Stimulated activated CD4-positive, alpha-beta T cell treated with anti-CD3 and anti-CD28 coated beads, Interleukin-1b, Interleukin-23, amount 100 ng/mL, for 1 hour (primary cell): ENCODE measurements at places on chromosomes 5 and 9.
A peak's percentile ranks its signal among the peaks of the same experiment; 100 is the strongest.

DNA sequence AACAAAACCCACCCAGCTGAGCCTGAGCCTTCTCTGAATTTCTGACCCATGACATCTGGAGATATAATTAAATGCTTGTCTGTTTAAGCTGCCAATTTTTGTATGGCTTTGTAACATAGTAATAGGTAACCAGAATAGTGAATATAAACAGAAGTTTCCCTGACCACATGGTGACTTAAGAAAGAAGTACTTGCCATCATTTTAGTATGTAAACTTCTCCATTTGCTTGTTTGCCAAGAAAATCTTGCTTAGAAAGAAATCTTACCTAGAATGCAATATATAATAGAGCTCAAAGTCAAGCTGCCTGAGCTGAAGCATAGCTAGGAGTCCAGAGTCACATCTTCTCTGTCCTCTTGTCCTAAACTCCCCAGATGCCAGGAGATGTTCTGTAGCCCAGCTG, 117.0 kb downstream of the PCSK1 start:
- DNase-seq = no peak

- no peak for DNase-seq
These were observed 65.1 kb upstream of the IQGAP2 start for GRCh38 chr5:76337953-76338451.

DNA sequence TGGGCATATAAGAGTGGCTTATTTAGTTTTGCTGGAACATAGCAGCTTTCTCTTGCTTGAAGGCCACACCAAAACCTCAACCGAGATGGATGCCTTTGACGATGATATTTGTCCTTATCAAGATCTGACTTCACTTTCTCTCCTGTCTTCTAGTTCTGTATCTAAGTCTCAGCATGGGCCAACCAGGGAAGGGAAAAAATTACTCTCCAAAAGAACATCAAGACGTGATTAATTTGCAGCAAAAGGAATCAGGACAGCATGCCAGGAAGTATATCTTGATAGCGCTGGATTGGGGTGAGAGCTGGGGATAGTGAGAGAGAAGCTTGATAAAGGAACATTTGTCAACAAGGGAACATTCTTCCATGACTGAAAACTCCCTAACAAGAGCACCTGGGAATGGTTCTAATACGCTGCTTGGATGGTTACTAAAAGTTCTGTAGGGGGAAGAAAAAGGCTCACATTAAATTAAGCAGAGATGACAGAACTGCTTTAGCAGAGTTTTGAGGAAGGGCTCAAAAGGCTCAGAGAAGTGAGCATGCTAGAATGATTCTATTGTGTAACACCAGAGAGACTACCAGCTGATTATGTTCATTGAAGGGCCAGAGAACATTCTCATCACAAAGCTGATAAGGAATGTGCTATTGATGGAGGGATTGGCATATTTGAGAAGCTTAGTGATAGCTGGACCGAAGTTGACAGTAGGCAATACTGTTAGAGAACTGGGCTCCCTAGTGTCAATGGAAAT, 21.6 kb upstream of the ANXA1 start:
- no peak for DNase-seq

GRCh38 chr9:8733131-8733954, 933.8 kb upstream of the DMAC1 start:
- no peak for DNase-seq

- no peak for DNase-seq
These were observed 9.6 kb upstream of the AHRR start for GRCh38 chr5:311963-312362.

DNA sequence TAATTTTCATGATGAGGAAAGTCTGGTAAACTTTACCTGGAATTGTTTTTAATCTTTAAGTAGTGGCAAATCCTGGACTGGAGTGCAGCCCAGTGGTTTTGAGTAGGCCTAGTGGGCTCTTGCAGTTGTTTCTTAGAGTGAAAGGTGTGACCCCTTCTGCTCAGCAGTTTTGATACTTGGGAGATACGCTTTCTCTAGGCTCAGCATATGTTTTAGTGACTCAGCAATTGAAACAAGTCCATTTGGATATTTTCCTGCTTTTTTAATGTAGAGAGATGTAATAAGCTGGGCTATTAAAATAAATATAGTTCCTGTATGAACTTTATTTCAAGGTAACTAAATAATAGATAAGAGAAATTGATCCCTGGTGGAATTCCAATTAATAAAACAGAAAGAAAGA, 6.0 kb downstream of the POLR3G start:
- DNase-seq = no peak

- DNase-seq = no peak
These were observed 3.5 kb downstream of the PDLIM7 start for GRCh38 chr5:177493795-177494345.

DNA sequence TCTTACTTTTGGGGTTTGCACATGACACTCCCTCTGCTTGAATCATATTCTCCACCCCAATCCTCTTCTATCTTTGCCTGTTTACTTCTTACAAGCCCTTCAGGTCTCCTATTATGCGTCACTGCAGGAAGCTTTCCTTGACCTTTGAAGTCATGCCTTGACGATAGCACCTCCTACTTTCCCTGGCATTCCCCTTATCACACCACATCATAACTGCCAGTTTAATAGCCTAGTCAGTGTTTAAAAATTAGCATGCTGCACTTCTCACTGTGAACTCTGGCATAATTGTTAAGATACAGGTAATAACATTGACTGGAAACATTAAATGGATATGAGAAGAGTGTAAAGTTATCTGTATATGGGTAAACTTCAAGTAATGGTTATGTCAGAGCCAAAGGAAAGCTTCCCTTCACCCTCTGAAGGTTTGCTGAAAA, 37.1 kb upstream of the CEP120 start:
- DNase-seq = no peak

- no peak for DNase-seq
These were observed 103.5 kb downstream of the SPRY4 start for GRCh38 chr5:142221091-142221860.

- DNase-seq = no peak
These were observed 80.0 kb upstream of the TUT7 start for GRCh38 chr9:86434039-86434726.

GRCh38 chr9:134375011-134375390, 48.7 kb downstream of the RXRA start:
- no peak for DNase-seq

DNA sequence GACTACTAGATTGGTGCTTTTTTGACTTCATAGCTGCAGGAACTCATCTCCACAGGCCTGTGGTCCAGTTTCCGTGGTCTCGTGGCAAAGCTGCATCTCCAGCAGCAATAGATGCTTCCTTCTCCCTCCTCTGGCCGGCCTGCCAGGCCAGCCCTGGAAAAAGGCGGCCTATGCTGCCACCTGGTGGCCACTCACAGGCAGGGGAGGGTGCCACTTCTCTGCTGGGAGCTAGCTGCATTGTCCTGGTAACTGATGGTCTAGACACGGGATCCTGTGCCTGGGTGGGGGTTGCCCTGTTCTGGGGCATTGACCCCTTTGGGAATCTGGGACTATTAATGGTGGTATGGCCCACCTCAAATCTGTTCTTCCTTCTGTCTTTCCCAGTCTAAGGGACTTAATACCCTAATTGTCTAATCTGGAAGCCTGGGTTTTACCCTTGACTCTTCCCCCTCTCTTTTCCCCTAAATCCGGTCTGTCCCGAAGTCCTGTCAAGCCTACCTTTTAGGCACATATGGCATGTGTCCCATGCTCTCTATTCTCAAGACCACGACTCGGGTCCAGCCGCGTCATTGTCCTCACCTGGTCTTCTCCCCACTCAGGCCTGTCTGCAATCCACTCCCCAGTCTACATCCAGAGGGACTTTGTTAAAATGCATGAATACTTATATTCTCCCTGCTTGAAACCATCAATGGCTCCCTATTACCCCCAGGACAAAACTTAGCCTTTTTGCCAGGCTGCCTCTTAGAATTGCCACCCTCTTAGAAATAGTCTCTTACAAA, 20.1 kb upstream of the PTGS1 start:
- DNase-seq = peak; percentile 60

GRCh38 chr9:76433406-76433805, 25.6 kb upstream of the GCNT1 start:
- DNase-seq = no peak

GRCh38 chr5:128264564-128265360, 181.2 kb downstream of the SLC12A2 start:
- no peak for DNase-seq

DNA sequence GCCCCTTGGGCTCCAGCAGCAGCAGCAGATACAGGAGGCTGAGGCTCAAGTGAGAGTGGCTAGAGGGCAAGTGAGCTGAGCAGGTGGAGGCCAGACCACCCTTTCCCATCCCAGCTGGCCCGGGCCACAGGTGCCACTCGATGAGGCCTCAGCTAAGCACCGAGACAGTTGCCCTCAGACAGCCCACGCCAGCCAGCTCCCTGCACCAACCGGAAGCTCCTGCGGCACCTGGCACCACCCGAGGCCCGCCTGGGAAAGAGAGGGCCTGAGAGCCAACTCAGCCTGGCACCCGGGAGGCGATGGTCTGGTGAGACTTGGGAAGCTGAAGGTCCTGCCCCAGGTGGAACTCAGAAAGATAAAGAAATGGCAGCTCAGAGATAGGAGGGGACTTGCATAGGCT, 28.3 kb upstream of the TTLL11 start:
- no peak for DNase-seq

GRCh38 chr5:122402955-122403685, 91.1 kb downstream of the SNCAIP start:
- no peak for DNase-seq

- DNase-seq = no peak
These were observed 142.2 kb upstream of the ZNF366 start for GRCh38 chr5:72649449-72649848.

GRCh38 chr5:138029501-138029900, 3.4 kb downstream of the FAM13B start:
- no peak for DNase-seq

GRCh38 chr5:56430422-56430821, 197.3 kb upstream of the ANKRD55 start:
- no peak for DNase-seq

DNA sequence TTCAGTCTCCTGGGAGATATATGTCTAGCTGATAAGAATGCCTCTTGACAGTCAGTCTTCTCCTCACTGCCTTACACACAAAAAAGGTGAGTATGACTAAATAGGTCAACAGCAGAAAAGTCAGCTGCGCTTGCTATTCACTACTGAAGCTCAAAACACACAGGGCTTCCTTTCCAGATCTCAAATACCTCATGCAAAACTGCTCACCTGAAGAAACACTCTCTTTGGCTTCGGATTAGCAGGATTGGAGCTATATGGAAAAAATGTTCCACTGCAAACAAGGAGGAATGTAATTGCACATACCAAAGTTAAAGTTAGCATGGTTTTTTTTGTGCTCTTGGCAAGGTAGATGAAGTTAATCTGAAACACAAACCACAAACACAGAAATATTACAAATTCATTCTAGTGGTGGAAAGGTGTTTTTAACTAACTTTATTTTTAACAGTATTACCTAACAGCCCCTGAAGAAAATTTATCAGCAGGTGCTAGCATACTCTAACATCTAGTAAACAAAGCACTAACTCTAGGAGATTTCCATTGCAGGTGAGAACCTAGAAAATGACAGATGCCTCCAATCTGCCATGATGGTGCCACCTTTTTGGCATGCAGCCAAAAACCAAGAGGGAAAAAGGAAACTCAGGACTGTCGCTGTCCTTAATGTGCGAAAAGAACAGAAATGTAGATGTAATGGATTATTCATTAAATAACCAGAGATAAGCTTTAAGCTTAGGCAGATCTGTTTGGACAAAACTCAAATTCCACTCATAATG, 31.8 kb downstream of the ERMP1 start:
- no peak for DNase-seq

DNA sequence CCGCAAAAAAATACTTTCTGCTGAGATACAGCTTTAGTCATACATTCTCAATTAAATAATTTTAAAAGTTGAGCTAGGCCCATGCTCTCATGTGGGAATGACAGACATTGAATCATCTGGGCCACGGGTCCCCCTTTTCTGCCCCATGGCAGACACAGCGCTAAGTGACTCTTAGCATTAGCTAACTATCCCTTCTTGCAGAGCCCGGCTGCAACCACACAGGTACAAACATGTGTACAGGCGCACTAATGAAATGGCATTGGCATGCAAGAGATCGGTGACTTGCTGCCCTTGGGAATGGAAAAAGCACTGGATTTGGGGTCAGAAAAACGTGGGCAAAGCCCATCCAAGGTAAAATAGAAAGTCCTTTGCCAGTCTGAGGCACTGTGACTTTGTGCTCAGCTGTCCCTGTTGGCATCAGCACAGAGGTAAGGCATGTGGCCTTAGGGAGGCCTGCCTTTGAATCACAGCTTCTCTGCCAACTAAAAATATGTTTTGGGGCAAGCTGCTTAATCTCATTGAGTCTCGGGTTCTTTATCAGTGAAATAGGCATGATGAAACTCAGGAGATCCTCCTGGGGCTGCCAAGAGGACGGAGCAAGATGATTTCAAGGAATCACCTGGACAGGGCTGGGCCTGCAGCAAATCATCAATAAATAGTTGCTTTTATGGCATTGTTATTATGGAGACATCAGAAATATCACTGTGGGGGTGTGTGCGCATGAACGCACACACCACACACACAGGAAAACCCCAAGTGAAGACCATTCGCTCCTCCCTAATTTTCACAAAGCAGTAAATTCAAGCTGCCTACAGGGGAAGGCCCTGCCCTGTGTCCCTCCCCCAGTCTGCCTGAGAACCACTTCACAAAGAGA, 54.2 kb downstream of the WHRN start:
- DNase-seq = no peak

GRCh38 chr5:24381861-24382489, 262.8 kb downstream of the CDH10 start:
- DNase-seq = no peak

DNA sequence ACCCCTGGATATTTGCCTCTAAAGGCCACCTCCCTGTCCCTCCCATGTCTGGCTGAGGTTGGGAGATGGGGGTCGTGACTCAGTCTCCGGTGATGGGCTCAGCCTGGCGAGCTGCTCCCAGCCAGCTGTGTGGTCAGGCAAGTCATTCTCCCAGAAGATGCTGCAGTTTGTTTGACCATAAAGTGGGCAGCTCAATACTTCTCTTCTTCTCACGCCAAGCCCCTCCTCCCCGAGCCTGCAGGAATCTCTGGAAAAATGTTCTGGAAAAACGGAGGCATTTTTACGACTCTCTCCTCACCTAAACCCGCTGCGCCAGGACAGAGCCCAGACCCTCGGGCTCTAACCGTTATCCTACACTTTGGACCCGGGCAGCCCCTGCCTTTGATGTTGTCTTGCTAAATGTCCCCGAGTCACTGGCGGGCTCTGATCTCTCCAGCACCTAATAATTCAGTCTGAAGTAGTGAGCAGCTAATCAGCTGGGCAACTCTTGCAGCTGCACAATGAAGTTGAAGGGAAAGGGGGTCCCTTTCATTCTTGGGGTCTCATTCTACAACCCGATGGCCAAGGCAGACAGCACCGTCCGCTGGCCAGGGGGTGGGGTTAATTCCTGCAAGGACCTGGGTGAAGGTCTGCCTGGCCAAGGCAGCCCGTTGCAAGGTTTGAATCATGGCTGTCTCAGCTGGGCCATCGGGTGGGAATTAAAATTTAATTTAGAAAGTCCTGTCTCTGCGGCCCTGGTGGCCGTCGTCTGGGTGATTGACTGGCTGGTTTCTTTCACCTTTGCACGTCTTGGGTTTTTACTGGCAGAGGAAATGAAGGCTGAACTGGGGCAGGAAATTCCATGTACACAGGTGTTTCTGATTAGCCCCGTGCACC, 12.3 kb downstream of the DCANP1 start:
- no peak for DNase-seq

- DNase-seq = no peak
These were observed 201.2 kb upstream of the CDKN2B start for GRCh38 chr9:22210262-22210661.

GRCh38 chr9:93910598-93910997, 44.6 kb downstream of the BARX1 start:
- DNase-seq = no peak
